Stimulated activated CD4-positive, alpha-beta T cell treated with anti-CD3 and anti-CD28 coated beads, Interleukin-1b, Interleukin-23, amount 100 ng/mL, for 4 hours (primary cell): ENCODE measurements at places on chromosomes 11 and 22.
A peak's percentile ranks its signal among the peaks of the same experiment; 100 is the strongest.

DNA sequence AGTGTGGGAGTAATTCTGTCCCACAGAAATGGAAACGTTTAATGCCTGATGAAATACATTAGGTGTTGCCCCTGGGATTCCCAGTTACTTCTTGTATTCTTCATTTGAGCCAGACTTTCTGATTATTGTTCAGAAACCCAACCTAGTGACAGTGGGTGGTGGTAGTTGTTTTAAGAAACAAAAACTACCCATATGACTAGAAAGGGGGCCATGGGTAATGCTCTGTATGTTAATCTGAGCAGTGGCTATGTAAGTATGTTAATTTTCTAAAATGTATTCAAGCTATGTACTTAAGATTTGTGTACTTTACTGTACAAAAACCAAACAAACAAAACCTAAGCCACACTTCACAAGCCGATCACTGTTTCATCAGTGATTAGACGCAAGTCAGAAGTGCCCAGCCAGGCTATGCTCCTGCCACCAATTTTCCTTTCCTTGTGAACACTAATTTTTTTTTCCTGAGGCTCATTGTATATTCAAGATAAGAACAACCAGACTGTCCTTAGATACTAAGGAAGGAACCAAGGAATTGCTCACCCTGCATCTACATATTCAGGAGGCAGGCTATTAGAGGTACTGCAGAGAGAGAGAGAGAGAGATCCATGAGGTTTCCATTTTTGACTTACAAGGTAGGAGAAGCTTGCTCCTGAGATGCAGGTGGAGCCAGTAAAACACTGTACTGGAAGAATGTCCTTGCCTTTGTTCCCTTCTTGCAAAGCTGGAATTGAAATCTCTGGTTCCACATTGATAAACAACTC is 122.7 kb downstream of the DBX1 start:
- no peak for DNase-seq

GRCh38 chr22:18000441-18001039 is 23.8 kb downstream of the MICAL3 start:
- no peak for DNase-seq

DNA sequence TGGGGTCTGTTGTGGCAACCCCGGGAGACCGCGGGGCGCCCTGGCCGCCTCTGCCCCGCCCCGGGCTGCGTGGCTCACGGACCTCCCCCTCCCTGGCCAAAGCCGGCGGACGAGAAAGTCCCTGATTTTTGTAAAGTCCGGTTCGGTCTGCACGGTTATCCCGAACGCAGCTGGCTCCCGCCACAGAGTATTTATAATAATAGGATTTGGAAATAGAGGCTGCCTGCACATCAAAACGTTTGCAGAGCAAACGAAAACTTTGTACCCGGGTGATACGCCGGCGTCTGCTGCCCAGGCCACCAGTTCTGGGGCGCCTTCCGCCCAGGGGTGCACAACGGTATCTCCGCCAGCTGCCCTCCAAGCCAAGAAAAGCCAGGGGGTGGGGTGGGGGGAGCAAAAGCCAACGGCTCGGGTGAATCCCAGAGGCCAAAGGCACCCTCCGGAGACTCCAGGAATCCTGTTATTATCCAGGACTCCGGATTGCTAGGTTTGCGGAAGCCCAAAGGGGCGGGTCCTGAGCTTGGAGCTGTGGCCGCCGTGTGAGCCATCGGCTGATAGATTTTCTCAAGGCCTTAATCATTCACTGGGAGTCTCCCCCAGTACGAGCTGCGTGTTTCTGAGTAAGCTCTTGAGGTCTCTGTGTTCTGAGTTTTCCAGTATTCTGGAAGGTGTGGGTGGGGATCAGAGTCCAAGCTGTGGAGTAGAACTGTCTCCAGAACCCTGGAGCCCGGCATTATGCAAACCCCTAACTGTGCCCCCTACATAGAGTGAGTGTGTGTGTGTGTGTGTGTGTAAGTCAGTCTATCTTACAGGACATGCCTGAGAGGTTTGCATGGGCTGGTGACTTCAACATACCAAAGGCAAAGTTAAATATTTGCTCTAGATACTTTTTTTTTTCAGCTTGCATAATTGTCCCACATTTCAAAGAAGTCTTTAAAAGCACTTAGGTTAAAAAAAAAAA is 673 bp upstream of the SHANK2 start:
- no peak for DNase-seq

GRCh38 chr22:36323182-36323854 is 64.4 kb downstream of the MYH9 start:
- no peak for DNase-seq

- no peak for DNase-seq
Measured at GRCh38 chr11:10108915-10109680, 184.9 kb downstream of the SBF2 start.

- DNase-seq: peak; percentile 6
Measured at GRCh38 chr11:17014833-17015626, 816 bp upstream of the PLEKHA7 start.

DNA sequence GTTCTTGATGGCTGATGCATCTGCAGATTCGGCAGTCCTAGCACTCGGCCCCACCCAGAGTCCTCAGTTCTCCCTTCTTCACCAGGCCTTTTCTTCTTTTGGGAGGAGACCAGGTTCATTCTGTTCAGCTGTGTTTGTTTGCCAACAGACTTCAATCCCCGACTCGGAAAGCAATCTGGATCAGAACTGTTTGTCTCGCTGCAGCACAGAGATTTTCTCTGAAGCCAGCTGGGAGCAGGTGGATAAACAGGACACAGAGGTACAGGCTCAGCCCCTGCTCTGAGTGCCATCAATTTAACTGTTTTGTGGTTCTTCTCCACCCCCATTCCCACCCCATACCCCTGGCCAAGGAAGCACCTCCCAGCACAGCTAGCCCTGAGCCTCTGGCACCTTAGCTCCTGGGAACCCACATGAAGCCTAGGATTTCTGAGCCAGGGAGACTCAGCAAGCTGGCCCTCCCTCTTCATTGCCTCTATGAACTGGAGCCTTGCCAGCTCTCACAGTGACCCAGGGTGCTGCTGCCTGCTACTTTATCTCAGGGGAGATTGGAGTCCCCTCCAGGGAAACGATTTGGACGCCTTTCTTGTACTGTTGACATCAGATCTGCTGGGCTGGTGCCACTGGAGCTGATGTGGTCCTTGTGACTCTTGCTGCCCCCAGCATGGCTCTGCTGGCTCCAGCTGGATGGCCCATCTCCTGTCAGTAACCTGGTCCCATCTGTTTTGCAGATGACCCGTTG is 58.2 kb upstream of the HORMAD2 start:
- DNase-seq: no peak
